ENCODE measurements at places on chromosomes 13 and 19. TPM values are rescaled to one million over a fixed set of nuclear protein-coding genes. Genes with fewer than 3 reads are reported as not detected.

N4BP2L2 gene
- total RNA-seq, result 87.1 TPM

FLT1 gene
- 45.6 TPM for total RNA-seq

OR7A5 gene
- not detected for total RNA-seq

MYCBP2 gene
- total RNA-seq, result 101 TPM

LYPD5 gene
- 0.29 TPM for total RNA-seq

SEMA6B gene
- total RNA-seq, result not detected

FXYD7 gene
- 0.39 TPM for total RNA-seq

COX6B2 gene
- 0.26 TPM for total RNA-seq

NLRP9 gene
- total RNA-seq, result not detected

CARM1 gene
- 88.0 TPM for total RNA-seq

IGFL3 gene
- not detected for total RNA-seq

TINCR gene
- total RNA-seq, result 0.75 TPM

CTXN1 gene
- total RNA-seq, result 1.9 TPM

TMEM59L gene
- total RNA-seq, result 0.17 TPM

TSHZ3 gene
- 2.0 TPM for total RNA-seq

CACNG7 gene
- total RNA-seq, result not detected

METTL21C gene
- total RNA-seq, result not detected

ZNF575 gene
- total RNA-seq, result 1.4 TPM

TLE2 gene
- 1.1 TPM for total RNA-seq

WDR87 gene
- total RNA-seq, result not detected

NLRP5 gene
- not detected for total RNA-seq

PRR19 gene
- 1.0 TPM for total RNA-seq
